ENCODE measurements at places on chromosomes 1 and 21. TPM values are rescaled to one million over a fixed set of nuclear protein-coding genes. Genes with fewer than 3 reads are reported as not detected.

Gene PDC
- not detected for polyA plus RNA-seq

- DNase-seq = peak; percentile 54
Measured at GRCh38 chr1:212749821-212750535, 41.6 kb downstream of the NSL1 start.

- no peak for DNase-seq
Measured at GRCh38 chr1:117809764-117810163, 119.7 kb downstream of the GDAP2 start.

DNA sequence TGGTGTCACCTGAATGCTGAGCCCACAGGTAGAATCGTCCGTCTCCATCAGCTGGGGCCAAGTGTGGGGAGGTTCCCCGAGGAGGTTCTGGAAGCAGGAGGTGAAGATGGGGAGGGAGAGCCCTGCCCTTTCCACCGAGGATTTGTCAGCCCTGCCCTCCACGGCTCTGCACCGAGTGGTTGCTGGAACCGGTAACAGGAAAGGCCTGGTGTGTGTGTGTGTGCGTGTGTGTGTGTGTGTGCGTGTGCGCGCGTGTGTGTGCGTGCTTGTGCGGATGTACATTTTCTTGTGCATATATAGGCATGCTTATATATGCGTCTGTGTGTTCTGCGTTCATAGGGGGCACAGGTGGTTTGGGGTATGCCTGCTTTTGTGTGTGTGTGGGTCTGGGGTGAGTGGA lies 3.5 kb downstream of the NBL1 start:
- DNase-seq = no peak

Measured in AG04450 (cell line).